Natural killer cell treated with Interleukin-12 subunit alpha and Interleukin-12 subunit beta and Interleukin-15 and Interleukin-18, amount 100 ng/mL, for 72 hours (primary cell): ENCODE measurements at places on chromosomes 7 and 10. TPM values are rescaled to one million over a fixed set of nuclear protein-coding genes. Genes with fewer than 3 reads are reported as not detected.

Gene TMEM236
- total RNA-seq = 0.11 TPM

Gene PDLIM1
- total RNA-seq = 6.8 TPM

Gene CLRN3
- not detected for total RNA-seq

Gene ZNF804B
- not detected for total RNA-seq

DNA sequence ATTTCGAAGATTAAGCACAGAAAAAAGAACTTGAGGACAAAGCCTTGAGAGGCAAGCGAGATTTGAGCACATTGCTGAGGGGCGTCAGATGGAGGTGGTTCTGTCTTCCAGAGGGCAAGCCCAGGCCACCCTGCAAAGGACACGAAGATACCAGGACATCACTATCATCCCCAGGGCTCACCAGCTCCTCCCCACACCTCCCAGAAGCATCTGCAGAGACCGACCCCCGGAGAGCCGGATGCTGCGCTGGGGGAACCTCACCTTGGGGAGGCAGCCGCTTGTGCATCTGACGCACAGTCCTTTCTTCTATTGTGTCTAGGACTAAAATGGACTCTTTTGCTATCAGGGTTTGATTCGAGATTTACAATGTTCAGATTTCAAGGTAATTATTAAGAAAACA lies 259.7 kb downstream of the DNAJB6 start:
- H3K27ac ChIP-seq = no peak overlapping the region
- peaks cover 10% of the 10 kb centered on the region for H3K4me1 ChIP-seq
- H3K27me3 ChIP-seq = peaks cover 3% of the 10 kb centered on the region
- DNase-seq = peak; percentile 31
- no peak overlapping the region for H3K4me3 ChIP-seq

- peaks cover 17% of the 10 kb centered on the region for H3K4me1 ChIP-seq
- H3K4me3 ChIP-seq = no peak overlapping the region
- no peak for DNase-seq
- H3K36me3 ChIP-seq = no peaks in the 10 kb centered on the region
- H3K27me3 ChIP-seq = peaks cover 4% of the 10 kb centered on the region
Observed at GRCh38 chr7:74283858-74284447, 5.3 kb upstream of the CLIP2 start.

GRCh38 chr10:100876585-100877460 lies 35.9 kb upstream of the SLF2 start:
- DNase-seq = peak; percentile 41
- H3K27me3 ChIP-seq = peaks cover 18% of the 10 kb centered on the region
- no peak overlapping the region for H3K4me3 ChIP-seq
- H3K36me3 ChIP-seq = no peaks in the 10 kb centered on the region

GRCh38 chr7:95950698-95951097 lies 178.3 kb downstream of the DYNC1I1 start:
- H3K27me3 ChIP-seq = peaks cover 2% of the 10 kb centered on the region
- peaks cover 13% of the 10 kb centered on the region for H3K4me1 ChIP-seq
- H3K27ac ChIP-seq = no peak overlapping the region
- H3K4me3 ChIP-seq = no peak overlapping the region

DNA sequence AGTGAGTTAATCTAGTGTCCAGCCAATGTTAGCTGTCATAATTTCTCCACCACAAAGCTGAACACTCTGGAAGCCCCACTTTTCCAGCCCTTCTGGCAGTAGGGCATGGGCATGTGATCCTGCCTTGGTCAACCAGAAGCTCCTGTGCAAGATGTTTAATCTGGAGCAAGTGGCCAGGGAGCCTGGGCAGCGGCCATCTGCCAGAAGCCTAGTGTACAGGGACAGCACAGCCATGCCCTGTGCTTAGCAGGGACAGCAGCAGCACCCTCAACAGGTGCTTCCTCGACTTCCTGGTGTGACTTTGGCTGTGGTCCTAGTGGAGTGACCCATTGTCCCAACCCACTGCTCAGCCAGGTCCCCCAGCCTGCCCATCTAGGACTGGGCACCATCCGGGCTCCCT lies 10.3 kb downstream of the RBP3 start:
- H3K4me3 ChIP-seq = no peak overlapping the region
- H3K4me1 ChIP-seq = no peaks in the 10 kb centered on the region
- no peak overlapping the region for H3K27ac ChIP-seq
- H3K27me3 ChIP-seq = no peaks in the 10 kb centered on the region
- no peaks in the 10 kb centered on the region for H3K36me3 ChIP-seq
- peak; percentile 6 for DNase-seq

DNA sequence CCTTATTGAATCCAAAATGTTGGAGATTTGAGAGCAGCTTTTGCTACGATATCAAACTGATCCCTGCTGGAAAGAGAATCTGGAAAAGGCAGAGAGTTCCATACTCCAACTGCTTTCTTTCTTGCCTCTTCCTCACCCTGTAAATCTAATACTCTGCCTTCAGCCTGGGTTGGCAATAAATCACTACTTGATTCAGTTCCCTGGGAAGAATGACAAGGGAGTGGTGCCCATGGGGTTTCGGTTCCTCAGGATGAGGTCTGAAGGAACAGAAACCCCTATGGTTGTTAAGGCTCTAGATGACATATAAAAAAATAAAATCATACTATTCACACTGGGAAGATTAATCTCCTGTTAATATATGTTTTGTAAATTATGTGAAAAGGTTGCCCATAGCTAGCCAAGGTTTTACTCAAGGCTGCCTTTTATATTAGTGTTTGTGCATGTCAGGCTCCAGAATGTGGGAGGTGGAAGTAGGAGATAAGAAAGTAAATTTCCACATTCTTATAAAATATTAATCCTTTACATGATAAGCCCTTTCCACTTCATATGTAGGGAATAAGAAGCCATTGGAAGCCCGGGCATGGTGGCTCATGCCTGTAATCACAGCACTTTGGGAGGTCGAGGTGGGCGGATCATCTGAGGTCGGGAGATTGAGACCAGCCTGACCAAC lies 106.2 kb upstream of the CACNA2D1 start:
- H3K27me3 ChIP-seq = no peaks in the 10 kb centered on the region
- no peaks in the 10 kb centered on the region for H3K36me3 ChIP-seq
- no peak overlapping the region for H3K4me3 ChIP-seq
- no peaks in the 10 kb centered on the region for H3K4me1 ChIP-seq

Gene MCM10
- total RNA-seq = 120 TPM

Gene FEZF1
- total RNA-seq = not detected

- DNase-seq = no peak
- no peak overlapping the region for H3K4me3 ChIP-seq
- H3K27me3 ChIP-seq = no peaks in the 10 kb centered on the region
Observed at GRCh38 chr7:136514776-136515175, 353.7 kb upstream of the CHRM2 start.

Gene FAM24B
- total RNA-seq = 19.7 TPM

DNA sequence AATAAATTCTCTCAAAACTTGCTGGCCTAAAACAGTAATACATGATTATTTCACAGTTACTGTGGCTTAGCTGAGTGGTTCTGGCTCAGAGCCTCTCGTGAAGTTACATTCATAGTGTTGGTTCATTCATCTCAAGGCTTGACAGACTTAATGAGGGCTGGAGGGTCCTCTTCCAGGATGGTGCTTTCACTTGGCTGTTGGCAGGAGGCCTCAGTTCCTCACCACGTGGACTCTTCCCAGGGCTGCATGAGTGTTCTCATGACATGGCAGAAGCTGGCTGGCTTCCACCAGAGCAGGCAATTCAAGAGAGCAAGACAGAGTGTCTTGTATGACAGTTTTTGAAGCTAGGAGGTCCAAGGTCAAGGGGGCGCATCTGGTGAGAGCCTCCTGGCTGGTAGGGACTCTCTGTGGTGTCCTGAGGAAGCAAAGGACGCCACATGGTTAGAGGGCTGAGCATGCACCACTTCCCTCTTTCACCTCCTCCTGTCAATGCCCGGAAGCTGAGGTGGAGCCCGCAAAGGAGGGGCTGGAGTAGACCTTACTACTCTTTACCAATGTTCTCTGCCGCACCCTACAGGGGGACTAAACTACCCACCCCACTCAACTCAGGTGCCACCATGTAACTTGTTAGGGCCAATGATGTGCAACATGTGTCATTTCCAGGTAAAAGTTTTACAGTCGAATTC lies 58.2 kb upstream of the YAE1 start:
- peaks cover 4% of the 10 kb centered on the region for H3K27me3 ChIP-seq
- H3K4me3 ChIP-seq = no peak overlapping the region
- no peaks in the 10 kb centered on the region for H3K36me3 ChIP-seq
- H3K27ac ChIP-seq = no peak overlapping the region

GRCh38 chr10:36493516-36493880 lies 631.9 kb upstream of the ANKRD30A start:
- H3K27me3 ChIP-seq = no peaks in the 10 kb centered on the region
- no peak overlapping the region for H3K4me3 ChIP-seq
- no peaks in the 10 kb centered on the region for H3K4me1 ChIP-seq
- no peaks in the 10 kb centered on the region for H3K36me3 ChIP-seq

DNA sequence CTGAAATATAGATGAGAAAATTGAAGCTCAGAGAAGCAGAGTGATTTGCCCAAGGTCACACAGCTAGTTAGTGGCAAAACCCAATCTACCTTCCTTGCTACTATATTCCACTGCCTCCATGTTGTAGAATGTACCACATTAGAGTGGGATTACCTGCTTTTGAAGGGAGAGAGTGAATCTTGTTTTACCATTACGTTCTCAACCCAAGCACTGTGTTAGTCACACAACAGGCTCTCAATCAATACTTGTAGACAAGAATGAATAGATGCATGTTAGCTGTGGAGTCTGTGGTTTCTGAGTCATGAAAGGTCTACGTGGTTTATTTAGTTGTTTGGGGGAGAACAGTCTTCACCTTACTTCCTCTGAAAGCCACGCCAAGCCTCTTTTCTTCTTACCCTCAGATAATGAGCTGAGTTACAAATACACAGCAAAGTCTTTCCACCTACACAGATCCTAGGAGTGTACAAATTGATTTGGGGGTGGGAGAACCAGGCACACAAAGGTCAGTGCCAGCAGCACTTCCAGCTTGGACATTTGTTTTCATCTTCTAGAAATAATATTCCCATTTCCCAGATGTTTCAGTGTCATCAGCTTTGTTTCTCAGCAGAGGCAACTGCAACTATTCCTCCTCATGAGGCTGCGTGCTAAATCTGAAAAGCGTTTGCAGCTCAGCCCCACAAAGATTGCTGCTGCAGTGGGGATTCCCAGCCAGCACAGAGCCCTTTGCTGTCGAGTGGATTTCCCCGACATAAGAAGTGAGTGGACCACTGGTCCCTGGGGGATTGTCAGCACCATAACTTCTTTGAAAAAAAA lies 71.5 kb upstream of the ADO start:
- H3K27ac ChIP-seq = no peak overlapping the region
- no peak overlapping the region for H3K4me3 ChIP-seq
- peaks cover under 1% of the 10 kb centered on the region for H3K36me3 ChIP-seq
- H3K4me1 ChIP-seq = peaks cover 25% of the 10 kb centered on the region

DNA sequence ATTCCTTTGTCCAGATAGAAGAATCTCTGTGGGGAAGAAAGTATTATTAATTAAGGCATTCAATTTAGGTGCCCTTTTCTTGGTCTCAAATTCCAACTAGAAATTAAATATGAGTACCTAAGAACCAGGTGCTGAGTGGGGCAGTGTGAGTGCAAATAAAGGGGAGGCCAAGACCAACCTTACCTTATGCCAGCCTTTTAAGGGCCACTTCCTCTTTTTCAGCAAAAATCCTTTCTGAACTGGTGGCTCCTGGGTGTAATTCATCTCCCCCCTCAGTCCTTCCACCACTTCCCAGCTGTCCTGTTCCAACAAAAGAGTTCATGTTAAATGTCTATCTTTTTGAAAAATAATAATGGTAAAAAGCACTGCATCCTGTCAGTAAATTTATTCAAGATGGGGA lies 108.2 kb downstream of the OSBPL3 start:
- peaks cover 10% of the 10 kb centered on the region for H3K36me3 ChIP-seq
- H3K4me3 ChIP-seq = no peak overlapping the region
- H3K27me3 ChIP-seq = no peaks in the 10 kb centered on the region
- DNase-seq = no peak

GRCh38 chr7:70669854-70670253 lies 462.1 kb upstream of the GALNT17 start:
- H3K36me3 ChIP-seq = no peaks in the 10 kb centered on the region
- H3K27me3 ChIP-seq = no peaks in the 10 kb centered on the region
- H3K4me1 ChIP-seq = peaks cover 30% of the 10 kb centered on the region
- no peak for DNase-seq
- H3K27ac ChIP-seq = peak overlapping the region; percentile 38

GRCh38 chr7:118621810-118622360 lies 397.4 kb downstream of the ANKRD7 start:
- no peak overlapping the region for H3K4me3 ChIP-seq
- no peaks in the 10 kb centered on the region for H3K4me1 ChIP-seq
- no peaks in the 10 kb centered on the region for H3K36me3 ChIP-seq
- no peaks in the 10 kb centered on the region for H3K27me3 ChIP-seq
